ENCODE measurements at places on chromosomes 11 and 22. TPM values are rescaled to one million over a fixed set of nuclear protein-coding genes. Genes with fewer than 3 reads are reported as not detected.

ESAM gene
- 12.0 TPM for total RNA-seq

SYCE3 gene
- total RNA-seq = not detected

CRYBA4 gene
- total RNA-seq = not detected

GLB1L3 gene
- not detected for total RNA-seq

CRACR2B gene
- total RNA-seq = 4.7 TPM

GAL3ST3 gene
- not detected for total RNA-seq

TMEM9B gene
- 30.7 TPM for total RNA-seq

OR8G1 gene
- not detected for total RNA-seq

TMPRSS4 gene
- not detected for total RNA-seq

ELF5 gene
- not detected for total RNA-seq

OR52N4 gene
- total RNA-seq = not detected

CST6 gene
- total RNA-seq = not detected

ACR gene
- not detected for total RNA-seq

POGLUT3 gene
- total RNA-seq = 10.0 TPM

DRICH1 gene
- total RNA-seq = 0.52 TPM

RBM14 gene
- 78.4 TPM for total RNA-seq

APOL3 gene
- total RNA-seq = not detected

SHANK2 gene
- 8.5 TPM for total RNA-seq

HEPHL1 gene
- not detected for total RNA-seq

DGAT2 gene
- 1.7 TPM for total RNA-seq

NELL1 gene
- not detected for total RNA-seq

IL17REL gene
- total RNA-seq = 0.06 TPM

C11orf21 gene
- total RNA-seq = not detected

GLB1L2 gene
- total RNA-seq = 2.3 TPM

LRFN4 gene
- 43.2 TPM for total RNA-seq

FXYD6 gene
- 0.32 TPM for total RNA-seq

OR8D1 gene
- total RNA-seq = not detected

OR52E8 gene
- total RNA-seq = not detected

TMEM121B gene
- 0.21 TPM for total RNA-seq

PHLDA2 gene
- total RNA-seq = 118 TPM

COA4 gene
- 127 TPM for total RNA-seq

NECTIN1 gene
- 8.4 TPM for total RNA-seq

ST14 gene
- total RNA-seq = 0.18 TPM

MPPED1 gene
- total RNA-seq = not detected

PHRF1 gene
- 37.5 TPM for total RNA-seq

DERL3 gene
- 0.68 TPM for total RNA-seq

PGA4 gene
- total RNA-seq = not detected

MS4A18 gene
- not detected for total RNA-seq

TTC36 gene
- total RNA-seq = not detected

SPDYC gene
- total RNA-seq = not detected

OR51D1 gene
- not detected for total RNA-seq

MARK2 gene
- 26.0 TPM for total RNA-seq

All from A549 treated with ZK216348 at 1 μM for 4 hours (cell line).